ENCODE measurements at places on chromosomes 13 and 19.

DNA sequence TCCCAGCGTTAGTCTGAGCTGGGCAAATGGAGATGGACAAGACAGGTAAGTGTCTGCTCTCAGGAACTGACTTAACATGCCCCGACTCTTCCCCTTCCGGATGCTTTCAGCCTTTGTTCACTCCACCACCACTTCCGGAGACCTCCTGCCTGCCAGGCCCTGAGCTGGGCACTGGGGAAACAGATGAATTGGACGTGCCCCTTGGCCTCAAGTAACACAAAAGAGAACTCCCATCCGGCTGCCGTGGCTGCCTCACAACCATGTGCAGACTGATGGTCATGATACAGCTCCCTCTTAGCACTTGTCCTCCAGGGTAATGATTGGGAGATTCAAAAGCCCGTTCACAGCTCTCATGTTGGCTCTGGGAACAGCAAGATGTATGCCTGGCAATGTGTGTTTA lies 6.9 kb downstream of the ZNF784 start:
- no peak for DNase-seq

DNA sequence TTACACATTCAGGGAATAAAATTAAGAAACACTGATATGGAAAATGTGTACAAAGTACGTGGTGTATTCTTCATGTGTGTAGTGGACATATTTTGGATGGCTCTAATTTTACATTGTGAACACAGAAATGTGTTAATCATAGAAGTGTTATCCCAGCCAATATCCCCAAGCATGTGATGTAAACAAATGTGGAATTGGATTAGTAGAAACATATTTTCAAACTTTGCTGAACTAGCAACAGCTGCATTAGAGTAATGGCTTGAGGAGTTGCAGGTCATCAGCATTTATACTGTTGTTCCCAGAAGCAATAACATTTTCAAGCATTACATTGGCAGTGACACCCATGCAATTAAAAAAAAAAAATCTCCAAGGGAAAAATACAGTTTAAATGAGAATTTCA lies 600.6 kb downstream of the SLITRK1 start:
- no peak for DNase-seq

DNA sequence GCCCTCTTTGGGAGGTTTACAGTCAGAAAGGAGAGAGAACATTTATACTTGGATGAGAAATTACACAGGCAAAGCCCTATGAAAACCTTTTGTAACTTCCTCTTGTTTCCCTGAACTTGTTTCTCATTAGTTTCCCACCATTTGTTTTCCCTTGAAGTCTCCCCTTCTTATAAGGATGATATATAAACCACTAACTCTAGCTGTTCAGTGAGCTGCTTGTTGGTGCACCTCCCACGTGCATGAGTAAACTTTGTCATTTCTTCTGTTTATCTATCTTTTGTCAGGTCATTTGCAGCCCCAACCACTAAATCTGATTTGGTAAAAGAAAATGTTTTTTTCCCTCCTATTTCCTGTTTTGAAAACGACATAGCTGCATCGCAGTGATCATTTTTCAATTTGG lies 919.9 kb downstream of the SLITRK1 start:
- DNase-seq: no peak

- no peak for DNase-seq
Observed at GRCh38 chr13:42001580-42001979, 40.7 kb upstream of the VWA8 start.

- DNase-seq: no peak
Observed at GRCh38 chr13:73096173-73096572, 37.4 kb downstream of the KLF5 start.

GRCh38 chr13:66745307-66745706 lies 484.8 kb downstream of the PCDH9 start:
- DNase-seq: no peak

- peak; percentile 36 for DNase-seq
Observed at GRCh38 chr19:1747285-1748114, 5.8 kb upstream of the ONECUT3 start.

DNA sequence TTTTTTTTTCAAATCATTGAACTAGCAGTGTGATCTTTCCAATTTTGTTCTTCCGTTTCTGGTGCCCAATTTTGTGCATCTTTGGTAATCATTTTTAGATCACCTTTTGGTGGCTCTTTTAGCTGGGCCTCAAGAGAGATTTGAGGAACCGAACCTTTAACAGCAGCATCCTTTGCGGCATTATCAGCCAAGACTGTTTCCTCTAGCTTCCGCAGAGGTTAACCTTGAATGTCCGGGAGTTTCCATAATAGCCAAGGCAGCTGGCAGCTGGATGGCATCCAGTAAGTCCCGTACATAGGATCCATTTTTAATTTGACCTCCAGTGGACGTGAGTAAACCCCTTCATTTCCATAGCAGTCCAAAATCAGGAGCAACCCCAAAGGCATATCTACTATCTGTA lies 9.6 kb downstream of the IRGC start:
- DNase-seq: no peak

Measured in stimulated activated CD8-positive, alpha-beta memory T cell treated with anti-CD3 and anti-CD28 coated beads, Interleukin-4, amount 100 ng/mL, for 4 hours (primary cell).